Activated CD8-positive, alpha-beta memory T cell treated with anti-CD3 and anti-CD28 coated beads for 1 hour (primary cell): ENCODE measurements at places on chromosomes 5 and 9.

- DNase-seq: no peak
These were observed 20.3 kb downstream of the SLC45A2 start for GRCh38 chr5:33964132-33964700.

DNA sequence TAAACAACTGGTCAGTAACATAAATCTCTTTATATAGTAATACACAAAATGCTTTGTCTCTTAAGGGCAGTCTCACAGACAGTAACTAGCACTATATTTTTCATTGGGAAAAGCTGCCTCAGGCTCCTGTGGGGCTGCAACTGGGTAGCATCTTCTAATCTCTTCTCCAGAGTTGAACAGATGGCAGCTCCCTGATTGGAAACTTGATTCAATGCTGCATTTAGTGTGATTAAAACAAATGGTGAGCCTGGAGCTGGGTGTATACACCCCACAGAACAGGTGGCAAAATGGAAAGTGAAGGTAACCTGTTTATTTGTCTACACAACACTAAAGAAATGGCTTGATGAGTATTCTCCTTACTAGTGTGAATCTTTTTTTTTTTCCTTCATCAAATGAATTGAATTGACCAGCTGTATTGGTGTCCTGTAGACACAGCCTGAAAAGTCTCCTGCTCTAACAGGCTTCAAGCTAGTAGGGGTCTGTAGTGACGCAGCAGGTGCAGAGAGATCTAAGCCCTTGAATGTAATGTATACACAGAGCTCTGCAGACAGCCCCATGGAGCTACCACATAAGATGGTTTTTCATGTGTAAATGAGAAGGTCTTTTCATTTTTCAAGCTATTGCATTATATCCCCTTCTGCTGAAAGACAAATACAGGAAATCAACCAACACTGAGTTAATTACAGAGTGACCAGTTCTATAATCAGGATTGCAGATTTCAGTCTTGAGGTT is 43.3 kb downstream of the IZUMO3 start:
- DNase-seq: no peak

GRCh38 chr9:124386201-124386600 is 29.0 kb downstream of the PSMB7 start:
- DNase-seq: no peak

DNA sequence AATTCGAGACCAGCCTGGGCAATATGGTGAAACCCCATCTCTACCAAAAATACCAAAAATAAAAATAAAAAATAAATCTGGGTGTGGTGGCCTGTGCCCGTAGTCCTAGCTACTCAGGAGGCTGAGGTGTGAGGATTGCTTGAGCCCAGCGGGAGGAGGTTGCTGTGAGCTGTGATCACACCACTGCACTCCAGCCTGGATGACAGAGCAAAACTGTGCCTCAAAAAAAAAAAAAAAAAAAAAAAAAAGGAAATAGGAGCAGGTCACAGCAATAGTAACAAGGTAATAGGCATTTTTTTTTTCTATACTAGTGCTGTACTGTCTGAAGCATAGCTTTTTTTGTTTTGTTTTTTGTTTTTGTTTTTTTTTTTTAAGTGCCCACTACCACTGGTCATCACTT is 5.8 kb downstream of the LRRC70 start:
- no peak for DNase-seq

- no peak for DNase-seq
These were observed 121.8 kb downstream of the ARHGEF28 start for GRCh38 chr5:73747696-73748380.

GRCh38 chr5:171579976-171580411 is 160.5 kb downstream of the FGF18 start:
- DNase-seq: no peak
